Body of pancreas (tissue), 4 donors: ENCODE measurements at places on chromosomes 1 and 21. TPM values are rescaled to one million over a fixed set of nuclear protein-coding genes. Genes with fewer than 3 reads are reported as not detected.

- H3K4me1 ChIP-seq = no peaks in the 10 kb centered on the region
- DNase-seq = no peak
- no peak overlapping the region for H3K27ac ChIP-seq
- H3K27me3 ChIP-seq = no peaks in the 10 kb centered on the region
- H3K4me3 ChIP-seq = no peak overlapping the region
- no peaks in the 10 kb centered on the region for H3K36me3 ChIP-seq
These were observed 41.5 kb downstream of the NCAM2 start for GRCh38 chr21:21039624-21040170.

DNA sequence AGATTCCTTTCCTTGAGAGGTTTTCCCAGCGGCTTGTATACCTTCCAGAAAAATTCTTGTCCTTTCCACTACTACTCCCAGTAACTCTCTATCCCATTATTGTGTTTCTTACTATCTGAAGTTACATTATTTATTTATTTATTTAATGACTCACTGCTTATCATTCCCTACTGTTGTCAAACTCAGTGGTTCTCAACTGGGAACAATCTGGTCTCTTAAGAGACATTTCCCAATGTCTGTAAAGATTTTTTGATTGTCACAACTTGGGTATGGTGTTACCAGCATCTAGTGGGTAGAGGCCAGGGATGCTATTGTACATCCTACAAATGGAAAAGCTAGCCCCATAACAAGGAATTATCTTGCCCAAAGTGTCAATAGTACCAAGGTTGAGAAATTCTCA, 771.5 kb upstream of the ADGRL2 start:
- no peak overlapping the region for H3K4me3 ChIP-seq
- no peak for DNase-seq
- H3K27me3 ChIP-seq = no peaks in the 10 kb centered on the region
- H3K27ac ChIP-seq = no peak overlapping the region
- H3K36me3 ChIP-seq = no peaks in the 10 kb centered on the region

- peaks cover 46% of the 10 kb centered on the region for H3K4me1 ChIP-seq
- H3K27me3 ChIP-seq = no peaks in the 10 kb centered on the region
- DNase-seq = no peak
- H3K4me3 ChIP-seq = no peak overlapping the region
These were observed 6.3 kb downstream of the ATP2B4 start for GRCh38 chr1:203632941-203633340.

DNA sequence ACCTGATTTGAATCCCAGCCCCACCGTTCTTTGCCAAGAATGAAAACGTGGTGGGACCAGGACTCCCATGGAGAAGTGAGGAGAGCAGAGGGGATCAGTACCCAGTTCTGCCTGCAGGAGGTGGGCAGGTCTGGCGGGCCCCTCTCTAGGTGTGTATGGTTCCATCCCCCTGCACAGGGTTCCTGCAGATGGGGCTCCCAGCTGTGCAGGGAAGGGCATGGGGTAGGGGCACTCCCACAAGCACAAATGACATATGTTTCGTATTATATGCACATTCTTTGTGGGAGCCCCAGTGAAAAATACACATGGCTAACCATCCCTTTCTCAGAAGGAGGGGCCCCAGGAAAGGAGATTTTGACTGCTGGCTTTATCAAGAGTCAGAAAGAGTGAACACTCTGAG, 144.6 kb downstream of the PLPP3 start:
- H3K4me1 ChIP-seq = peaks cover 5% of the 10 kb centered on the region
- no peaks in the 10 kb centered on the region for H3K36me3 ChIP-seq
- H3K4me3 ChIP-seq = no peak overlapping the region
- DNase-seq = no peak
- H3K27ac ChIP-seq = no peak overlapping the region

KPRP gene
- not detected for total RNA-seq

DNA sequence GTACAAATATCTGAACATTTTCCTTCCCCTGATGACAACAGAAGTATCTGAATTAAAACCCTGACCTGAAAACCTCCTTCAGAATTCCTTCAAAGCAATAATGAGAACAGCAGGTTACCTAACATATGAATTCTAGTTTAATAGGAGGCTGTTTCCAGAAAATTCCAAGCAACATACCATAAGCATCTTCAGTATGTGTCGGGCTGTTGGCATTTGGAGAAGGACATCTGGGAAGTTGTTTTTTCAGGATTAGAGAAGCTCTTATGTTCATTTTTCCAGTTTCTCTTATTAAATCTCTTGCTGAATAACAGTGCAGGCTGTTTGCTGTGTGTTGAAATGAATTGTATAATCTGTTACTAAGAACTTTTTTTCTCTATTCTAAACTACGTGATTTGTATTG, 101.5 kb downstream of the PLA2G4A start:
- no peaks in the 10 kb centered on the region for H3K36me3 ChIP-seq
- no peaks in the 10 kb centered on the region for H3K27me3 ChIP-seq
- no peaks in the 10 kb centered on the region for H3K4me1 ChIP-seq
- no peak for DNase-seq

- peaks cover 41% of the 10 kb centered on the region for H3K4me1 ChIP-seq
- peak; percentile 89 for DNase-seq
- peak within 1 kb of the TSS; percentile 96 for H3K27ac ChIP-seq
- no peaks in the 10 kb centered on the region for H3K36me3 ChIP-seq
- no peaks in the 10 kb centered on the region for H3K27me3 ChIP-seq
These were observed at the start of gene RNF187 for GRCh38 chr1:228487336-228488124. TSS of gene RNF187 (plus strand) at chr1:228487382.

- no peaks in the 10 kb centered on the region for H3K27me3 ChIP-seq
- no peak for DNase-seq
- H3K4me3 ChIP-seq = no peak overlapping the region
- H3K27ac ChIP-seq = no peak overlapping the region
- H3K36me3 ChIP-seq = no peaks in the 10 kb centered on the region
These were observed 7.5 kb upstream of the LORICRIN start for GRCh38 chr1:153251988-153252387.

DNA sequence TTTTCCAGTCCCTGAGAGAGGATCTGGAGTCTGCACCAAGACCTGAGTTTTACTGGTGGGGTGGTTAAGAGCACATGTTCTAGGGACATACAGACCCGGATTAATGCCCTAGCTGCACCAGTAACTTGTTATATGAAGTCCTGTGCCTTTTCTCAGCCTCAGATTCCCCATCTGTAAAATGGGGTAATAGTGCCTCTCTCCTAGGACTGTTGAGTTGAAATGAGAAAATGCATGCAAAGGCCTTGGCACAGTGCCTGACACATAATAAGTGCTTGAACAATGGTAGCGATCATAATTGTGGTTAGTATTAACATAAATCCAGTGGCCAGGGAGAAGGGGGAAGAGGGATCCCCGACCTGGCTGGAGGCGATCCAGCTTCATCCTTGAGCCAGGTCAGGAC, 12.3 kb downstream of the AHDC1 start:
- no peak for DNase-seq
- H3K27me3 ChIP-seq = no peaks in the 10 kb centered on the region
- peaks cover 26% of the 10 kb centered on the region for H3K4me1 ChIP-seq
- no peaks in the 10 kb centered on the region for H3K36me3 ChIP-seq
- H3K4me3 ChIP-seq = no peak overlapping the region

CELA2A gene
- 21,046 TPM for total RNA-seq

DNA sequence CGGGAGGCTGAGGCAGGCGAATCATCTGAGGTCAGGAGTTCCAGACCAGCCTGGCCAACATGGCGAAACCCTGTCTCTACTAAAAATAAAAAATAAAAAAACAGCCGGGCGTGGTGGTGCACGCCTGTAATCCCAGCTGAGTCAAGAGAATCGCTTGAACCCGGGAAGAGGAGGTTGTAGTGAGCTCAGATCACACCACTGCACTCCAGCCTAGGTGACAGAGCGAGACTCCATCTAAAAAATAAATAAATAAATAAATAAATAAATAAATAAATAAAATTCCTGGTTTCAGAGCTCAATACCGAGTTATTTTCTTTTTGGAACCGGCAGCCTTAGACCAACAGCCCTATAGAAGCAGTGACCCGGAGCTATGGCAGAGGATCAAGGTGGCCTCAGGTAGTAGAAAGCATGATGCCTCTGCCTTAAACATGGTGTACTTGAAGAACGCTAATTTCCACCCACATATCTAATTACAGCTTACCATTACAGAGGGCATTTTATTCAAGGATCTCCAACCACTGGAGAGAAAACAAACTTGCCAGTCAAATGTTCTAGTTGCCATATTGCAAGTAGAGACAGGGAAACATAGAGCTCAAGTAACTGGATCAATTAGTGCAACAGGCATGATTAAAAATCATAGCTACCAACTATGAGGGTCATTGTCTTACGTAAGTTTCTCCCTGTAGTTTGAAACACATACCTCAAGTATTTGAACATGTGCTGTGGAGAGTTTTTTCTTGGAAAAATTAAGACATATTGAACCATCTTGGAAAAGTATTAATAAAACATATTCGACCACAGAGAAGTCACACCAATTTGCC, 2.0 kb upstream of the ENAH start:
- no peaks in the 10 kb centered on the region for H3K36me3 ChIP-seq
- no peaks in the 10 kb centered on the region for H3K27me3 ChIP-seq
- DNase-seq = no peak
- no peak overlapping the region for H3K4me3 ChIP-seq
- peak overlapping the region; percentile 93 for H3K27ac ChIP-seq

CYB561D1 gene
- 6.2 TPM for total RNA-seq

- no peaks in the 10 kb centered on the region for H3K4me1 ChIP-seq
- H3K27ac ChIP-seq = no peak overlapping the region
- H3K4me3 ChIP-seq = no peak overlapping the region
These were observed 15.9 kb downstream of the DAB1 start for GRCh38 chr1:57407928-57408327.

- H3K27ac ChIP-seq = no peak overlapping the region
- peaks cover 27% of the 10 kb centered on the region for H3K4me1 ChIP-seq
- no peak overlapping the region for H3K4me3 ChIP-seq
- no peaks in the 10 kb centered on the region for H3K36me3 ChIP-seq
- no peaks in the 10 kb centered on the region for H3K27me3 ChIP-seq
These were observed 3.7 kb upstream of the PEX11B start for GRCh38 chr1:145922266-145922665.

GRCh38 chr1:85496941-85497582, 32.1 kb upstream of the DDAH1 start:
- DNase-seq = no peak
- no peaks in the 10 kb centered on the region for H3K27me3 ChIP-seq
- H3K36me3 ChIP-seq = no peaks in the 10 kb centered on the region
- H3K27ac ChIP-seq = no peak overlapping the region

- no peaks in the 10 kb centered on the region for H3K27me3 ChIP-seq
- peak; percentile 59 for DNase-seq
- H3K4me1 ChIP-seq = peaks cover 39% of the 10 kb centered on the region
- no peak overlapping the region for H3K4me3 ChIP-seq
- peak overlapping the region; percentile 57 for H3K27ac ChIP-seq
- H3K36me3 ChIP-seq = no peaks in the 10 kb centered on the region
These were observed 71.8 kb upstream of the MACF1 start for GRCh38 chr1:39132505-39133339.

DNA sequence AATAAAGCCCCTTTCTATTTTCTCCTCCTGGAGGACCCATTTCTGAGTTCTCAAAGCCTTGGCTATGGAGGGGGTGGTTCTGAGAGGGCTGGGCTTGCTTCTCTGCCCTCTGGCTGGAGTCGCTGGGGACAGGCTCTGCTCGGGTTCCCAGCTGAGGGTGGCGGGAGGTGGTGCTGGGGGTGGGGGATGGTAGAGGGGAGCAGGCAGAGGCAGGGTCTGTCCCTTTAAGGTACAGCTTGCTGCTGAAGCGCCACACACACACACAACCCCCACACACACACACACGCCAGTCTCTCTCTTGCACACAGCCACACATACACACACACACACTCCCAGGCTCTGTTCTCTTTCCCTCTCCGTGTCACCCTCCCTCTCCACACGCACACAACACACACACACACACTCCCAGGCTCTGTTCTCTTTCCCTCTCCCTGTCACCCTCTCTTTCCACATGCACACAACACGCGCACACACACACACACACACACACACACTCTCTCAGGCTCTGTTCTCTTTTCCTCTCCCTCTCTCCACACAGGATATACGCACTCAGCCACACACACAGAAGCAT, 69.8 kb upstream of the SSBP3 start:
- peaks cover 11% of the 10 kb centered on the region for H3K4me1 ChIP-seq
- H3K36me3 ChIP-seq = no peaks in the 10 kb centered on the region
- DNase-seq = no peak
- no peak overlapping the region for H3K4me3 ChIP-seq
- H3K27ac ChIP-seq = no peak overlapping the region
- H3K27me3 ChIP-seq = peaks cover 5% of the 10 kb centered on the region

DNA sequence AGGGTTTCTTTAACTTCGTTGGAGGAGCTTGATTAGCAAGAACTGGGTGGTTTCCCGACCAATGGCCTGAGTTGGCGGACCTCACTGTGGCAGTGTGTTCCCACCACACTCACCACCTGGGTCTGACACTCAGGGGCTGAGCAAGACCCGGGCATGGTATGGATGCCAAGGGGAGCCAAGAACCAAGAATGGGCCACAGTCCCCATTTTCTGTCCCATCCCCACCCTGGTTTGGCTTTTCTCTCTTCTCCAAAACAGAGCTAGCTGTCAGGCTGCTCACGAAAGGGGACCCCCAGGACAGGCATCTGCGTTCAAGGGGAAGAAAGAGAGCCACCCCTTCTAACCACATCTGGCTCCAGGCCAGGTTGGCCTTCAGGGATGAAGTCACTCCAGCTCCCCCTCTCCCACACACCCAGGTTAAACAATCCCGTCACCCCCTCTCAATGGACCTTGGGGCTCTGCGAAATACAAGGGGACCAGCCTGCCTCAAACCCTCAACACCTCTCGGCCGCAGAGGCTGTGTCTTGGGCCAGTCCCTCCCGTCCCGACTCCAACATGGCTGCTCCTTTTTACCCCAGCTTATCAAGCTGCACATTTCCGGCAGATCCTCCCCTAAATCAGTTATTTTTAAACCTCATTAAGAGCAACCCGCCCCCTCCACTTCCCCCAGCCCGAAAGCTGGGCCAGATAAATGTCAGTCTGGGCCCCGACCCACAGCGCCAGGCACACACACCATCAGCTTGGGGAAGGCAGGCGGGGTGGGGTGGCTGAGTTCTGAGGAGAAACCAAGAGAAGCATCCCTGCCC, 3.4 kb downstream of the TAGLN2 start:
- peaks cover 4% of the 10 kb centered on the region for H3K36me3 ChIP-seq
- H3K4me1 ChIP-seq = peaks cover 67% of the 10 kb centered on the region
- DNase-seq = no peak
- no peaks in the 10 kb centered on the region for H3K27me3 ChIP-seq
- peak overlapping the region; percentile 97 for H3K27ac ChIP-seq

DNA sequence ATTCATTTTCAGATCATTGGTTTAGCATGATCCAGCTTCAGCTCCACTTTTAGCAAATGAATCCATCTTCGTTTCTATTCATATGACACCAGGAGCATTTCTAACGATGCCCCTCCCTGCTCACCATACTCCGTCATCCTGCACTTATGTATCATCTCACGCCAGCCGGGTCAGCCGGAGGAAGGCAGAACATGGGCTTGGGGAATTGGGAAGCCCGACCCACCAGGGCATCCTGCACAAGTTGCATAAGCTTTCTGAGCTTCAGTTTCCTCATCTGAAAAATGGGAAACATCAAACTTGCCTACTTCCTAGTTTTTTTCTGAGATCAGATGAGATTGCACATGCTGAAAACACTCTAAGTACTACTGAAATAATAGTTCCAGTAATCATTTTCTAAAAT, 194.7 kb downstream of the AK5 start:
- no peak overlapping the region for H3K27ac ChIP-seq
- no peaks in the 10 kb centered on the region for H3K4me1 ChIP-seq
- no peaks in the 10 kb centered on the region for H3K27me3 ChIP-seq
- no peak for DNase-seq
- no peaks in the 10 kb centered on the region for H3K36me3 ChIP-seq
- H3K4me3 ChIP-seq = no peak overlapping the region
